ENCODE measurements at places on chromosomes 3 and 15.

DNA sequence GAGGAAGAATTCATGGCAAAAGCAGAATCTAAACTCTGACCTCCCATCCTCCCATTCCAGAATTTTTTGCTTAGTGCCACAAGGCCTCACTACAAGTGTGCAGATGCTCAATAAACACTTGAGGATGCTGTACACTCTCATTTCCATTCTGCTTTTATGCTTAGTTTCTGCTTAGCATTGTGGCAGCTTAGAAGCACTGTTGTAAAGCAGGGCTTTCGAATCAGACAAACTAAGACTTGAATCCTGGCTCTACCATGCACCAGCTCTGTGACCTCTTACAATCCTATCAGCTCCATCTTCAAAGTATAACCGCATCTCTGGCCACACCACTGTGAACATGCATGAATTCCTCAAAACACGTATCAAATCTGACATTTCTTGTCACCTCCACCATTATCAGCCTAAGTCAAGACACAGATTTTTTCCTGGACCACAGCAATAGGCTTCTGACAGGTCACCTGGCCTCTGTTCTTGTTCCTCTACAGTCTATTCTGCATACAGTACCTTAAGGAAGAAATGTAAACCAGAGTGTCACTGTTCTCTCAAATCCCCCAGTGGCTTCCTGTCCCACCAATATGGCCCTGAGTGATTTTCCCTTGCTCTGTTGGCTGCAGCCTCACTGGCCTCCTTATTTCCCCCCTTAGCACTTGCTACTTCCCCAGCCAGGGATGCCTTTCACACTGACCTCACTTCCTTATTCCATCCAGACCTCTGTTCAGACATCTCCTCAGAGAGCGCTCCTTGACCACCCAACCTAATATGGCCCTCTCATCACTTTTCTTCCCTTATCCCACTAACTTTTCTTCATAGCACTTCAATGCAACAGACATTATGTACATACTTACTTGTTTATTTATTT lies 8.1 kb upstream of the PHC3 start:
- DNase-seq, result no peak

GRCh38 chr3:69741032-69741767 lies 1.9 kb downstream of the MITF start:
- DNase-seq, result no peak

DNA sequence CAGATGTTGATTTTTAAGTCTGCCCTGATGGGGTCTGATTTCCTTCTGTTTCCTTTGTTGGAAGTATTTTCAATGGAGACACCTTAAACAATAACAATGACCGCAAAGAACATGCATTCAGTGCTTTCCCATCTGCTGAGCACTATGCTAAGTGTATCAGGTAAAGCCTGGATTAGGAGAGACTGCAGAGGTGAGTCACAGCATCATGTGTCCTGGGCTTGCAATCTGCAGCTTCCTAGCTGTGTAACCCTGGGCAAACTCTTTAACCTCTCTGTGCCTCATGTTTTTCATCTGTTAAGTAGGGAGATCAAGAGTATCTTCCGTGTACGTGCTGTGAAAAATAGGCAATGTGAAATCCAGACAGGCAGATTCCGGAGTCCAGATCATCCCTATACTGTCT lies 13.3 kb upstream of the CHRNB4 start:
- DNase-seq, result no peak

DNA sequence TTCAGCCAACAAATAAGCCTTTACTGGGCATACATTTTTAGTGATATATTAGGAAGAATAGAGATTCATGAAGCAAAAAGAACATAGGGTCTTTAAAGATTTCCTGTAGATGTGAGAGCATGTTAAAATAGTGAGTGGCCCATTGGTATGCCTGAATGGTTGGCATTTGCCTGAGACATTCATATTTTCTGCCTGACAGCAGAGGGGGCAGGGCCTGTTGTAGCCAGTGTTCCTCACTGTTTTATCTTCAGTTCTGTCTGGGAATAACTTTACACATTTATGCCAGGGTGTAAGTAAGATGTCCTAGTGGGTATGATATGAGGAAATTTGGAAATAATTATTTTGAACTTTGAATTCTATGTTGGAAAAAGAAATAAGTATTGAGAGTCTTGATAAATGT lies 704.7 kb upstream of the ARPP21 start:
- no peak for DNase-seq

DNA sequence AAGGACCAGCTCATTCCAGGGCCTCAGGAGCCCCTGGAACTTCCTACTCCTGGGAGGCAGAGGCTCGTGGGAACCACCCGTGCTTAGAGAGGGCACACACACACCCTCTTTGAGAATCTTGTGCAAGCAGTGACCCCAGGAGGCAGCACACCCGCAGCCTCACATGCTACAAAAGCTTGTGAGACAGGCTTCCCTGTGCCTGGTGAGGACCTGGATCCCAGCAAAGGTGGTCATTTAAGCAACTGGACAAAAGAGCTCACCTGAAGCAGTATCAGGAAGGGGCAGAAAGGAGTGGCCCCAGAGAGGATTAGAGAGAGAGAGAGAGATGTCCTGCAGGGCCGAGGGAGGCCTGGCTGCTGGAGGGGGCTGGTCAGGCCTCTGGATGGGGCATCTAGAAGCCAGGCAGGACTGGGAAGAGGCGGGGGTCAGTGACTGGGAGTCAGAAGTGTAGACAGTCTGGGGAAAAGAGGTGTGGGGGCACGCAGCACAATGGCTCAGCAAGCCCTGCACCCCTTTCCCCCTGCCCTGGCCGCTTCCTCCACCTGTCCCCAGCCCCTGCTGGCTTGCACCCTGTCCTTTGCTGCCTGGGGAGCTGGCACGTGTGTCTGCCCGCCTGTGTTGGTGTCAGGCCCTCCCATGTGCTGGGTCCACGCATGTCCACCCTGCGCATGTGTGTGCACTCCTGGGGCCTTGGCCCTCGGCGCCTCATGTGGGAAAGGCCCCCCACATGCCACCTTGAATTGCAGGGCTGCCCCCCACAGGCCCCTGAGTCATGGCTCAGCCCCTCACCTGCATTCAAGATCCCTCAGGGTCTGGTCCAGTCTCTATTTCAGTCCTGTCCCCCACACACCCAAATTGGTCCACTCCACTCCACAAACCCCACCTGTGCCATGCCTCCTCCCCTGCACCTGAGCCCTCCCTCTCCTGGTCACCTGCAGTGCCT lies 36.9 kb downstream of the TSPAN3 start:
- DNase-seq, result no peak

GRCh38 chr3:176896640-176897039 lies 300.6 kb downstream of the TBL1XR1 start:
- DNase-seq, result no peak

DNA sequence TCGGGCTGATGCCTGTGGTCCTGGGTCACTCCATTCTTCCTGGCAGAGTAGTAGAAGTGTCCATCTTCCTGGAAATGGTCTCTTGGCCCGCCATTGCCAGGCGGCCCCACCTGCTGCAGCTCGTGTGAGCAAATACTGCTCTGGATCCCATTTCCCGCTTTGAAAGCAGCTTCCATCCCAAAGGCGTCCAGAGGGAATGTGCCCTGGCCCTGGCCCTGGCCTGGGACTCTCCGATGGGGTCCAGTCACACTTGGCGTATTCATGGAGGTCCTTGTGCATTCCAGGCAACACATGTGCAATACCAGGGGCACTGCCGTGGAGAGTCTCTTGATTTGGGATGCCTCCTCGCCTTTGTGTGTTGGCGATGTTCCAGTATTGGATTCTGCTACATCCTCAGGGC lies 111.1 kb downstream of the SNRPN start:
- DNase-seq, result no peak

Measured in occipital lobe (tissue), 3 donors.